ENCODE measurements at places on chromosomes 5 and 9.

DNA sequence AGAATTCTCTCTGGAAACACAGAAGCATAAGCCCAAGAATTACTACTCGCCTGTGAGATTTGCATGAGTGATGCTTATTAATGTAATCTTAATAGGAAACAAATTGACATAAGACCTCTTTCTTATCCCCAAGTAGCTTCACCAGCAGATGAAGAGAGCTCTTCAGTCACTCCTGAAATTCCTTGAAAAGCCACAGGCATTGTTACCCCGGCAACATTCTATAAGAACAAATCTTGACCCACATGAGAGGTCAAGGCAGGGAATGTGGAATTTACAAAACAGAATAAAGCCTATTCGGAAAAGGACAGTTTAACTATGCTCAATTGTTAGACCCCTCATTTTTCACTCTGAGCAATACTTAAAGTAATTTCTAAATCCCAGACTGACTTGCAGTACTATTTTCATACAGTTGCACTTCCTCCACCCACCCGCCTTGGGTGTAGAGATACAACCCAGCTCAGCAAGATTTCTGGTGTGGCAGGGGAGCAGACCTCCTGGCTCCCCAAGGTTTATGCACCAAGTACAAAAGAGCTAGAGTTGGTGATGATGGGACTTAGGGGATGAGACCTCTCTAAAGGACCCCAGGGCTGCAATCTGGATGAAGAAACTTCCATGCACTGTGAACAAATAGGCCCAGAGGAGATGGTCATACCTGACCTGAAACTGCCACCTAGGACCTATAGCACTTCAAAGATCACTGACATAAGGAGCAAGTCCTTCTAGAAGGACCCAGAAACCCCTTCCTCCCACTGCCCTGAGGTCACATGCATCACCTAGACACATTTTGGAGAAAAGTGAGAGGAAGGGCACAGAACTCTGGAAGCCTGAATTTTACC lies 242.1 kb downstream of the ZNF608 start:
- DNase-seq: no peak

- DNase-seq: no peak
These were observed 45.7 kb downstream of the POC5 start for GRCh38 chr5:75671506-75671905.

DNA sequence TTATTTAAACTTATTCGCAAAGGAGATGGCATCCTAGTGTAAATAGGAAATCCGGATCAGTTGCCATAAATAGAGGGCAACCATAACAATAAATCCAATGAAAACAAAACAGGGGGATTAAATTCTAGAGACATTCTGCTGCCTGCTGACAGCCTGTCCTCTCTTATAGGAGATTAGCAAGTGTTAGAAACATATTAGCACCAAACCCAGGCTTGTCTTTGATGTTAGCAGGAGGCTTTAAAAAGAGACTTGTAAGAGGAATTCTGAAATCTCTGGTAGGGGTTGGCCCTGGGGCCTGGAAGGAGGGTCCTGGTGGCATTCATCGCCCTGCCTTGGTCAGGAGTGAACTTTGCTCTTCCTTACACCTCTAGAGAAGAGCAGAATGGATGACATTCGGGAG lies 21.6 kb downstream of the NDST1 start:
- DNase-seq: no peak

DNA sequence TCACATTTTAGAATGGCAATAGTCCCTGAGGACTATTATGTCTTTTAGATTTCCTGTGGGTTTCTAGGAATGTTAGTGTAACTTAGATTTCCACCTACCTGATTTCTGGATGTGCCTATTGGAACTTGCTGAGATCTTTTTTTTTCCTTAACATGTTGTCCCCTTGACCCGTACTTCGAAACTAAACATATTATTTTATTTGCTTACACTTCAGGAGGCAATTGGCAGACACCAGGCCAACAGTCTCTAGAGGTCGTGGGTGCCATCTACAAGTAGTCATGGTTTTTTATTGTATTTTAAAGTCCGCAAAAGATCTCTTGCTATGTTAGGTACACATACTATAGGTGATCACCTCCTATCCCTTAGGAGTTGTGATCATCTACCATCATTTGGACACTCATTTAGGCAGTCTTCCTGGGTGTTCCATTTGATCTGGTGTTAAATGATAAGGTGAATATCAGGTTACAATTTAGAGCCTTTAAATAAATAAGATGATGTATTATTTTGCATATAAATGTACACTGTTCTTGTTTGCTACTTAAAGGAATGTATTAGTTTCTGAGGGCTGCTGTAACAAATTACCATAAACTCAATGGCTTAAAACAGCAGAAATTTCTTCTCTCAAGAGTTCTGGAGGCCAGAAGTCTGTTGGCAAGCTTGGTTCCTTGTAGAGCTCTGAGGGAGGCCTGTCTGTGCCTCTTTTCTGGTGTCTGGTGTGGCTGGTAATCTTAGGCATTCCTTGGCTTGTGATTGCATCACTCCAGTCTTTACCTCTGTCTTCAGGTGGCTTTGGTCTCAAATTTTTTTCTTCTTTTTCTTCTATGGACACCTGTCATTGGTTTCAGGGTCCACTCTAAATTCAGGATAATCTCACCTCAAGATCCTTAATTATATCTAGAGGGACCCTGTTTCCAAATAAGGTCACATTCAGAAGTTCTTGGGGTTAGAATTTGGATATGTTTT lies 64.8 kb downstream of the ZCCHC7 start:
- no peak for DNase-seq

DNA sequence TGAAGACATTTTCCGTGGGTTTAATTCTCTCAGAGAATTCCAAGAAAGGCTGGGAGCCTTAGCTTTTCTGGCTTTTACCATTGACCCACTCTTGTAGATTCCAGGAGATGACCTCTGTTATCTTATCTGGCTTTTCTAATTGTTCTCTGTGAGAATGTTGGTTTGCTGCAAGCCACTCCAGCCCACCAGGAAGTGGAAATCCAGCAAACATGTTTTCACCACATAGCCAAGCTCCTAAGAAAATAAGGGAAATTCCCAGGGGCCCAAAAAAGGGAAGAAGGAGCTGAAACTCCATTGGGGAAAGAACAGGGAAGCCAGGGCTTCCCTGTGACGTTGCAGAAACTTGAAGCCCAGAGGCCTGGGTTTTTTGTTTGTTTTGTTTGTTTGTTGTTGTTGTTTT lies 19.7 kb downstream of the GPR107 start:
- DNase-seq: no peak

GRCh38 chr5:142426129-142427014 lies 101.6 kb upstream of the SPRY4 start:
- DNase-seq: peak; percentile 39
